ENCODE measurements at places on chromosomes 6 and 20.

DNA sequence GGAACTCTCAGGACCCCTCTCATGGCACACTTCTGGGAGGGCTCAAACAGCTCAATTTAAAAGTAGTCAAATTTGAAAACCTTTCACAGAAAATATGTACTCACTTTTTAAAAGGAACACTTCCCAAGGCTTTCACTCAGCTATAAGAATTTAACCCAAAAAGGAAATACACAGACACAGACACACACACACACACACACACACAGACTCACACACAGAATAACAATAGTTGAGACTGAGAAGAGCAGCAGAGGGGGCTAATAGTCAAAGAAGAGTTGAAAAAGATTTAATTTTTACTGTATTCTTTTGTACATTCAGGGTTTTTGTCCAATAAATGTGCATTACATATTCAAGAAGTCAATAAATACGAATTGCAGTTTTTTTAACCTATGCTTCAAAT, 211.4 kb downstream of the HACE1 start:
- DNase-seq, result no peak

DNA sequence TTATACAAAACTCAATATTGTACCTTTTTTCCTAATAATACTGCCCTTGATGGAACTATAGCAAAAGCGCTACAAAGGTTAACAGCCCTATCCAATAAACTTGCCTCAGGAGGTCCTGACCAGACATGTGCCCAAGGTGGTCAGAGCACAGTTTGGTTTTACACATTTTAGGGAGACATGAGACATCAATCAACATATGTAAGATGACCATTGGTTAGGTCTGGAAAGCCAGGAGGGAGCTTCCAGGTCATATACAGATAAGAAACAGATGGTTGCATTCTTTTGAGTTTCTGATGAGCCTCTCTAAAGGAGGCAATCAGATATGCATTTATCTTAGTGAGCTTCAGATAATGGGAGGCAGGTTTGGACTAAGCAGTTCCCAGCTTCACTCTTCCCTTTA, 91.6 kb downstream of the PLG start:
- DNase-seq, result no peak

- DNase-seq, result no peak
Measured at GRCh38 chr6:509676-510075, 118.1 kb downstream of the IRF4 start.

DNA sequence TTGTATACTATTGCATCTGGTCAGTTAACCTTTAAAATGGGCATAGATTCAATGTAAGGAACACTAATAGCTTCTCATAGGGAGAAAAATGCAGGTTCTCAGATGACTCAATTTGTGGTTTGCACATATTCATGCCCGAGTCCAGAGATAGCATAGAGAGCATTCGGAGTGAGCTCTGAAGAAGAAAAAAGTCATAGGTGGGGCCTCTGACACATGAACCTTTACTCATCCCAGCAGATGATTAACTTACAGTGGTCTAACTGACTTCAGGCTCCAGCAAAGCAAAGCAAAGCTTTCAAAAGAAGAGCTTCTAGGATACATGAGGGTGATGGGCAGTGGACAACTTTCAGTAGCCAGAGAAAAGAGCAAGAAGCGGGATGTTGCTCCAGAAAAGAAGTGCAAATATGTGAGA, 55.3 kb upstream of the BTN3A2 start:
- no peak for DNase-seq

DNA sequence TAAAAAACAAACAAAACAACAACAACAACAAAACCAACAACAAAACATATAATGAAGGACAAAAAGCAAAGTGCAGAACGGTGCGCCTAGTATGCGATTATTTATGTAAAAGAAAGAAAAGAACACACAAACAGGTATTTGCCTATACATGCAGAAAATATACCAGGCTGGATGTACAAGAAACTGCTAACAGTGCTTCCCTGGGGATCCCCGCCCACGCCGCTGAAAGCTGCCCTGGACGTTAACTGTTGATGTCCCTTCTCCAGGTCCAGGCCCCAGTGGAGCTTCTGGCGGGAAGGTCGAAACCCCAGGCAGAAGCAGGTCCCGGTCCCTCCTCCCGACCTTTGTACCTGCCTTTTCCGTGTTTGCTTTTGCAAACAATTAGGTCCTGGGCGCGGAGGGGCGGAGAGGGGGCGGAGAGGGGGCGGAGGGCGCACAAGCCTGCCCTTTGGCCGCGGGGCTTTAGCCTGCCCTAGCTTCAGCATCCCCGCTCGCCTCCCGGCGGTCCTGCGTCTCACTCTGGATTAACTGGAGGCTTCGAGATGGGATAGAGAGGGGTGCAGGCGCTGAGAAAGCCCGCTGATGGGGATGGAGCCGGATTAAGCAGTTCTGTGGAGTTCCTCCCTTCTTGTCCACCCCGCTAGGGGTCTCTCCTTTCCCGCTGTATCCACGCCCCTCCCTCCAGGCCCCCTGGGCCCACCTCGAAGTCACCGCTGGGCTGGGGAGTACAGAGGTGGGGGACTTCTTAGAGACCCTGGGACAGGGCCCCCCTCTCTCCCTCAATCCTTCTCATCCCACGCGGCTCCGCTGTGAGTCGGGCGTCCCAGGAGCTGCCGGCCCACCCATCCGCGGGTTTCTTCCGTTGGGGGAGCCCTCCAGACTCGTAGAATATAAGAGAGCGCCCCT, 8.2 kb upstream of the AHCY start:
- DNase-seq, result no peak

- no peak for DNase-seq
Measured at GRCh38 chr20:19605786-19606485, 152.1 kb upstream of the RIN2 start.

- no peak for DNase-seq
Measured at GRCh38 chr6:125984311-125984710, 2.0 kb upstream of the TRMT11 start.

DNA sequence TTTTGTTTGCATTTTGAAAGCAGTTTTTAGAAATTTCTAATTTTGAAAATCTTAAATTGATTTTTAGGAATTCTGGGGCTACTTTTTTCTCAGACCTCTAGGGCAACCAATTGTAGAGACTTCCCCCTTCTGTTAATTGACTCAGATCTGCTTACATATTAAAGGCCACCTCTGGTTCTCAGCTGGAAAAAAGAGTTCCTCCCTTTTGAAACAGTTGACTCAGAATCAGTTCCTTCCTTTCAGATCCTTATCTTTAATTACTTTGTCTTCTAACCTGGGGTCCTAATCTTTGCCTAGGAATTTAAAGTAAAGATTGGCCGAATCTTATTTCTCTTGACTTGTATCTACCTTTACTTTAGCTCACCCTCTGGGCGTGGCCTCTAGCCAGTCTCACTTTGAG, 146.8 kb downstream of the LAMA2 start:
- DNase-seq, result no peak

GRCh38 chr6:135109761-135110160, 55.1 kb upstream of the HBS1L start:
- DNase-seq, result no peak

GRCh38 chr20:51634257-51634656, 91.7 kb upstream of the NFATC2 start:
- DNase-seq, result no peak

- no peak for DNase-seq
Measured at GRCh38 chr6:102517506-102517905, 1124.0 kb downstream of the GRIK2 start.

DNA sequence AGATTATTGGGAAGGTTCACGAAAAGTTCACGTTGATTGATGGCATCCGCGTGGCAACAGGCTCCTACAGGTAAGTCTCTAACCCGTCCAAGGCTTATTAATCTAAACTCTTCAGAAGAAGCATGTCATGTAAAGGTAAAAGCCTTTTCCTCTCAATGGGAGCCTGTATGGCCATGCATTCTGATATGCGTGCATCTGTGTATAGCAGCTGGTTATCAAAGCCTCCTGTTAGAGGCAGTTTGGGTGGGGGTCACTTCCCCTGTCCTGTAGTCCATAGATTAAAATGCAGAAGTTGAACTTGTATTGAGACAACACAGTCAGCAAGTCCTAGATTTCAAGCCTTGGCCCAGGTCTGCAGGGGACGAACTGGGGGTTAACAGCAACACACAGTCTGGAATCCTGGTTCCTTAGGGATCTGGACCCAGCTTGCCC, 14.2 kb upstream of the DHX35 start:
- DNase-seq, result no peak

DNA sequence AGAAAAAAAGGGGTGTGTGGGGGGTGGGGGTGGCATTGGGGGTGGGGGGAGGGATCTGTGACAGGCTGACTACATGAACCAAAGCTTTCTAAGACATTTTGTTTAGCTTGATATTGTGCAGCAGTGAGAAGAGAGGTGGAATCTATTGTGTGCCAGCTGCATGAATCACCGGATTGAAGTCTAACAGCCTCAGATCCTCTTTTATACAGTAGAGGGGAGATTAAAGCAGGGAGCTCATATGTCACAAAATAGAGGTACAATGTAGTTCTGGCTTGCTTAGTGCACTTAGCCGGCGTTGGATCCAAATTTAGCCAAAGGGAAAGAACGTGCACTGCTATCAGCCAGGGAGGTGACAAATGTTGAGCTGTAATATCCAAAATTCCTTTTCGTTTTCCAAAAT, 404.2 kb upstream of the CITED2 start:
- no peak for DNase-seq

GRCh38 chr20:60729135-60729900, 522.7 kb upstream of the CDH4 start:
- DNase-seq, result no peak

DNA sequence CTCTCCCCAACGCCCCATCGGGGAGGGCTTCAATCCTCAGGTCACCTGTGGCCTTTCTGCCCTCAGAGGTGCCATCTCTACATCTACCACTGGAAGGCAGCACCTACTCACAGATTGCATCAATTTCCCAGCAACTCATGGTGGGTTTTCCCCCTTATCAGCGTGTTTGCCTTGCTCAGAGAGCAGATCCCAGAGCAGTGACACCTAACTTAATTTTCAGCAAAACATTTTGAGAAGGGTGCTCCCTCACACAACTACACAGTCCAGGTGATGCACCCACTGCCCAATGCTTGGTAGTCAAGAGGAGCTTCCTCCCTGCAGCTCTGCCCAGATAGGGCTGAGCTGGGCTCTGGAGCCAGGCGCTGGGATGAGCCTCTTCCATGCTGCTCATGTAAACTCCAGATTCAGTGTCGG, 48.2 kb downstream of the PLG start:
- DNase-seq, result no peak

- DNase-seq, result no peak
Measured at GRCh38 chr6:161117942-161118341, 126.4 kb downstream of the MAP3K4 start.

DNA sequence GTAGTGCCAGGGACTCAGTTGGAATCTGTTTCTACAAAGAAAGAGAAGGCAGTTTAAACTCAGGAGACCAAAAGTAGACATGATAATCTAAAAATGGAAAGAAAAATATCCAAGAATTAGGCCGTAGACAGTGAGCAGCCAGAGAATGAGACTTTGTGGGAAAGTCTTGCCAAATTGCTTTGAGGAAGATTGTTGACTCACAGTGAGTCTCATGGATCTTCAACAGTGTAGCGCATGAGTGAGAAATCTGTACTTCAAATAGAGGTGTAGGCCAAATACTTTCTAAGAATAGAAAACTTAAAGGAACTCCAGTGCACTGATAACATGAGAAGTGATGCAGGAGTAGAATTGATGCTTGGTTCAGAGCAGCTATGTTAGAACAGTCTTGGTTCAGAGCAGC, 284.5 kb downstream of the HTR1B start:
- DNase-seq, result peak; percentile 8

- DNase-seq, result peak; percentile 19
Measured at GRCh38 chr20:45157962-45158361, 16.7 kb upstream of the PI3 start.

- DNase-seq, result no peak
Measured at GRCh38 chr20:42483730-42484303, 705.9 kb downstream of the PTPRT start.

- no peak for DNase-seq
Measured at GRCh38 chr6:170007468-170008293, 256.3 kb downstream of the ERMARD start.

DNA sequence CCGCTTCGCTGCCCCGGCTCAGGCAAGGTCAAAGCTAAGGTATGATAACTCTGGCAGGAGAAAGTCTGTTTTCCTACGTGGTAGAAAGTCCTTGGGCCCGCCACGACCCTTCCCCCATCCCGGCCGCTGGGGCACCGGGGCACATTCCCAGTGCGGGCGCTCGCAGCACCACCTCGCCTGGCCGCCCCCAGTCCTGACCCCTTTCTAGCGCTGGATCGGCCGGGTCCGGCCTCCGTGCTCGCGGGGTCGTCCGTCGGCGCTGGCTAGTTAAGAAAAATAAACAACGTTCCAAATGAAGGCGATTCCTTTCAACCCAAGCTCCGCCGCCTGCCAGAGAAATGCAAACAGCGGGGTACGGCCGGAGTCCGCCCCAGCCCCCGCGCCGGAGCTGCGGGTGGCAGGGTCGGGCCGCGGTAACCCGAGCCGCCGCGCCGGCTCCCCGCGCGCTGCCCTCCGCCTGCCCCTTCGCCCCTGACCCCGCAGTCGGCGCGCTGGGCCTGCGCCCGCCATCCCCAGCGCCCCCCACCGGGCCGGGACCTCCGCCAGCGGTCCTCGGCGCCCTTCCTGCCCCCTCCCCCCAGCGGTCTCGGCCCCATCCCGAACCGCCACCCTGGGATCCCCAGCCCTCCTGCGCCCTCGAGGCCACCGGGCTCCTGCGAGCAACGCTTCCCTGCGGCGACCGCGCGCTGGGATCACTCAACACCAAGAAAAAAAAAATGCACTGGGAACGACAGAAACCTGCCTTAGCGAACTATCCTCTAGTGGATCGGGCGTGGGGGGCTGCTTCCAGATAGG, 37.6 kb downstream of the NCR2 start:
- DNase-seq, result no peak

DNA sequence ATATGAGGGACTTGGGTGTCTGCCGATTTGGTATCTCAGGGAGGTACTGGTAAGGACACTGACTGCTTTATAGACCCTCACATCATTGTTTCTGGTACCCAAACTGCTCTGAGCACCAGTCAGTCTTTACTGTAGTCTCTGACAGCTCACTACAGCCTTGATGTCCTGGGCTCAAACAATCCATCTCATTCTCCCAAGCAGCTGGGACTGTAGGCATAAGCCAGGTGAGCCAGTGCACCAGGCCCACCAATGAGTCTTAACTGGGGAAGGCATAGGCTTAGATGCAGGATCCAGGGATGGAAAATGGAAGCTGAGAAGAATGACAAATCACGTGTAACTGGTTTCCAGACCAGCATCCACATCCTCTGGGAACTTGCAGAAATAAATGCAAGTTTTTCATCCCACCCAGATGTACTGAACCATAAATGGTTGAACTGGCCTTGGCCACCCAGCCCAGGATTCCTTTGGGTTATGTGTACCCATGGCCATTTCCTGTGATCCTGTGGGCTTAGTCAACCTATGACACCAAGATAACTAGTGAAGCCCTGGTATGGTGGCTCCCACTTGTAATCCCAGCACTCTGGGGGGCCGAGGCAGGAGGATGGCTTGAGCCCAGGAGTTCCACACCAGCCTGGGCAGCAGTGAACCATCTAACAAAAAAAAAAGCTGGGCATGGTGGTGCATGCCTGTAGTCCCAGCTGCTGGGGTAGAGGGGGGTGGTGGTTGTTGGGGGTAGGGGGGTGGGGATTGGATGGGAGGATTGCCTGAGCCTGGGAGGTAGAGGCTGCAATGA, 5.8 kb downstream of the TUBB start:
- DNase-seq, result no peak

GRCh38 chr20:16916165-16916564, 168.0 kb downstream of the OTOR start:
- DNase-seq, result no peak

GRCh38 chr6:138128096-138128495, 20.9 kb upstream of the PERP start:
- no peak for DNase-seq

- no peak for DNase-seq
Measured at GRCh38 chr6:50600280-50600679, 113.0 kb upstream of the TFAP2D start.

- DNase-seq, result no peak
Measured at GRCh38 chr20:63808964-63809674, 21.9 kb downstream of the ZBTB46 start.
